ENCODE measurements at places on chromosomes 2 and 18.
A peak's percentile ranks its signal among the peaks of the same experiment; 100 is the strongest.

GRCh38 chr2:72887032-72887739 is at the start of gene SPR:
TSS of gene SPR (plus strand) at chr2:72887408. CDS start at chr2:72887433, 25 bp downstream.
- DNase-seq, result peak; percentile 59

GRCh38 chr18:72375618-72376017 is 168.5 kb downstream of the CBLN2 start:
- no peak for DNase-seq

DNA sequence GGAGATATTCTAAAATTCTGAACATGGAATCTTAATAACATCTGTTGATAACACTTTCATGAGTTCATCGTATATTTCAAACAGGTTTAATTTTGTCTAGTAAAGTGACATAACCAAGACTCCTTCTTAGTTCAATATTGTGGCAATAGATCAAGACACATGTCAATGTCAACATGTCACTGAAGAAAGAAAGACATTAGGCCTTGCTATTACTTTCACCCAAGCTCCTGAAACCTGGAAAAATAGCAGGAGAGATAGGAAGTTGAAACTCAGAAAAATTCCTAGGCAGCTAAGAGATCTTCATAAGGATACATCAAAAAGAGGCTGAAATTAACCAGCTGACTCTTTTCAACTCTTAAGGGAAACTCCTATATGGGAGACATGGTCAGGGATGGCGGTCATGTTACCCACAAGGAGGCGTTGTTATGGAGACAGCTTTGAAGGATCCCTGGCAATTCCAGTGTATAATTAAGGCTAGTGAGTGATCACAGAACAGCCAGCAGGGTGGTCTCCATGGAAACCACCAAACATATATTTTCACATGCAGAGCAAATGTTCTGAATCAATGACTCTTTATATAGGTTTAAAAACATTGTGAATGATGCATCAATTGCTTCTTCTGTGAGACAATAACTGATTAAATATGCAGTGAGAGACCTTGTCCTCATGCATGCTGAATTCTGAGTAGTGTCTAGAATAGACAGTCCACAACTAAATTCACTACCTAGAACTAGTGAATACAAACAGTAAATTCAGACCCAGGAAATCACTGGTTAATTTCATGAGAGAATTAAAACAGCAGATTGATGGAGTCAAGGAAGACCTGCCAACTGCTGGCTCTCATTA is 115.3 kb upstream of the RIOK3 start:
- DNase-seq, result peak; percentile 12

DNA sequence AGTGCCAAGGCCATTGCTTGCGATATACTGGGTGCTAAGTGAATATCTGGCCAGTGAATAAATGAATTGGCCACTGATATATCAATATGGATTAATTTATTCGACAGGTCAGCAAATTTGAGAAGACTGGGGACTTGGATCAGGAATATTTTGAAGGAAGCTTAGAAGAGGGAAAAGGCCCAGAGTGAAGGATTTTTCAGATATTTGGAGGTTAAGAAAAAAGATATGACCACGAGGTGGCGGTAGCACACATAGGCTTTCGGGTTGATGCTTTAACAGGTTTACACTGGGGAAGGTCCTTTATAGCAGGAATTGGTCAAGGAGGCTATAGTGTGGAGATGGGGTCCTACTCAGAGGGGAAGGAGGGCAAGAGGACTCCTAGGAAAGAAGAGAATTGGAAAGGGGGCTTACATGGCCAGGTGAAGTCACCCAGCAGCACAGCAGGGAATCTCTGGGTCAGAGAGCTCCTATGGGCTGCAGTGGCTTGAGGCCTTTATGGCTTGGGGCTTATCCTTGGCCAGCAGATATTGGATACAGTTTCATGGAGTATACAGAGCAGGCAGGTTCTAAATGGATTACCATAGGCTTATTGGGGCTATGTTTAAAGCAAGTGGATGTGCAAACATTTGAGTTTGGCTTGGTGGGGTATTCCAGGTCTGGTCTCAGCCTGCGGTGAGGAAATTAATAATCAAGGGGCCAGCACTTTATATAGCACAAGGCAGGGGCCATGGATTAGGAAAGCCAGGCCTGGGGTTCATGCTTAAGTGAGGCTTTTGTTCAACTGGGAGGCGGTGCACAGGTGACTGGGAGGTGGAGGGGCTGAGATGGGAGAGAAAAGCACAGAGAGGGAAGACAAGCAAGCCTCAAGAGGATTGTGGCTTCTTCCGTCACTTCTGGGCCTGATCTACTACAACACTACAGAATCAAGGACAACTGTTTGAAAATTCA is 9.7 kb downstream of the IL1RN start:
- peak; percentile 69 for DNase-seq

DNA sequence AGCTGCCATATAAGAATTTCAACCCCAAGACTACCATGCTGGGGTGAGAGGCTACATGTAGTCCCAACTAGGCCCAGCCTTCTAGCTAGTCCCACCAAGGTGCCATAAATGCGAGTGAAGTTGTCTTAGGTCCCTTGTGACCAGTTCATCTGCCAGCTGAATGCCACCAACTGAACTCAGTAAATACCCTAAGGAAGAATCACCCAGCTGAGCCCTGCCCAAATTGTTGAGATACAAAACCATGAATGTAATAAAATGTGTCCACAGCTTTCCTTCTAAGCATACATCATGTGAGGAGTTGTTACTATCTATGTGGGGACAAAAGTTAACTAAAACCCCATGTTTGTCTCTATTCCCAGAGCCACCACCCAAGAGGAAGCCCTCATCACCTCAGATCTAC is 70.3 kb downstream of the THADA start:
- no peak for DNase-seq

- DNase-seq, result no peak
Measured at GRCh38 chr2:144331674-144332355, 188.1 kb downstream of the ZEB2 start.

DNA sequence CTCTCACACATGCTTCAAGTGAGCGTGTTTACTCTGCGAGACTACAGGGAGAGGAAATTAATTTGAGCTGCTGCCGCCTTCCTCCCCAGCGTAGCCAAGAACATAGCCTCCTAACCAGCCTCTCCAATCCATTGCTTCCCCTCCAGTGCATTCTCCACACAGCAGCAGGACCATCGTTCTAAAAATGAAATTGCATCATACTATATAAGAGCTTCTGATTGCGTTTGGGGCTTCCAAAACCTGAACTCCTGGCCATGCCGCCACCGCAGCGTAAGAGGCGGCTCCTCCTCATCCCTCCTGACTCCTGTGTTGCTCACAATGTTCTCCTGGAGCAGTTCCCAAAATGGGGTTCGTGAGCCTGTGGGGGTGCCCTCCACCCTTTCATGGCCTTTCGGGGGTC is 142.1 kb downstream of the MYT1L start:
- DNase-seq, result no peak

DNA sequence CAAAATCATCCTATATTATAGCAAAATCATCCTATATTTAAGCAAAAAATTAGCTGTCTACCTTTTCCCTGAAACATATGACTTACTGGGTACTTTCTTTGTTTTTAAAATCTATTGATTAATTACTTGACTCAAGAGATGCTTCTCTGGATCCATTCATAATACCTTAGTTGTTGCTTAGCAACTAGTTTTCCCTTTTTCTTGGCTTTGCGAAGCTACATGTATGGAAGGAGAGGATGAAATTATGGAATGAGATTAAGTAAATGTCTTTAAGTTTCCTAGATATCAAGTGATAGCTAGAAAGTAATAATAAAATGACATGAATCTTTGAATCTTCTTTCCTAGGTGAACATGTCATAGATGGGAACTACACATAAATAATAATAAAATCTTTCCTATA is 1033.2 kb upstream of the FAM98A start:
- no peak for DNase-seq

DNA sequence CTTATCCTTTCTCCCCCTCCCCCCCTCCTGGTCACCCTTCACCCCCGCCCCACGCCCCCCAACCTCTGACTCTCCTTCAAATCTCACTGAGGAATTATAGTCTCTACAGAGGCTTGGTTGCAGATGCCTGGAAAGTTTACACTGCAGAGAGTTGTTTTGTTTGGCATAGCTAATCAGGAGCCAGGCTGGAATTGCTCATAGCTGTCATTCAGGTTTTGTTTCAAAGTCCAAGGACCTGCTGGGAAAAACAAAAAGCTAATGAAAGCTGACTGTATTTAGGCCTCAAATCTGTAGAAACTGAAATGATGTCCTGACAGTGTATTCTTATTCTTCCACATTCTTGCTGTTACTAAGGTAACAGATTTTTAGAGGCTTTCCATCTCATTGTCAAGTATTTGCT is 22.6 kb downstream of the GREB1L start:
- no peak for DNase-seq

DNA sequence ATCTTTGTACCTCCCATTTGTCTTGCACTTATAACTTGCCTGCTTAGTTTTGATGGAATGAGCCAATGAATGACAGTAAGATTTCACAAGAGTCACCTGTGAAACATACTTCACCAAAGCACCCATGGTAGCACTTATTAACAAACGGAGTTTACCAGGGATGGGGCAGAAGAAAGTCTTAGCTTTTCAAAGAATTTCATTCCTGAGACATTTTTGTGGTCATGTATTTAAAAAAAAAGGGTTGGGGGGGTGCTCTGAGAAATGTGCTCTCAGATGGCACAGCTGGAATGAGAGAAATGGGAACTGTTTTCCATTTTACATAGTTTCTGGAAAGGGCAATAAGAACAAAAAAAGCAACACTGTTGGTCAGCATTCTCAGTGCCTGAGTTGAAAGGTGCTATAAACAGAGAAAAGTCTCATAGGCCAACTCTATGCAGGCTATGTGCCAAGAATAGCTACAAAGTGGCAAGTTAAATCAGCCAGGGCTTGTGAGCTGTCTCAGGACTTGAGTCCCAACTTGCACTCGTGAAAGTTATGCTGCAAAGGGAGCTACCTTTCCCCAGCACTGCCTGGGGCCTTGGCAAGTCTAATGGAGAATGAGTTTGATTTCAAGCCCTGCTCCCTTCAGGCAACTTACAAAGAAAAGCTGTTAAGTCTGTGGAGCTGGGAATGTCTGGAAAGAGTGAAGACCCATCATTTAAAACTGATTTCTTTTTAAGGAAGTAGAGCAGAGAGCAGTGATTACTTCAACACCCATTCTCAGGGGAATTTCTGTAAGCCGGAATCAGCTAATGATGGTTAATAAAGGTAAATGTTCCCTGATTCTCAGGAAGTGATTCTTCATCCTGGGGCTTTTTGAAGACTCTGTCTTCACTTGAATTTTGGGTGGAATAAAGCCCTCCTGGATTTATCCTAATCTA is 170.6 kb downstream of the SLC8A1 start:
- no peak for DNase-seq

GRCh38 chr2:79041032-79041448 is 15.5 kb downstream of the REG3G start:
- DNase-seq, result no peak

DNA sequence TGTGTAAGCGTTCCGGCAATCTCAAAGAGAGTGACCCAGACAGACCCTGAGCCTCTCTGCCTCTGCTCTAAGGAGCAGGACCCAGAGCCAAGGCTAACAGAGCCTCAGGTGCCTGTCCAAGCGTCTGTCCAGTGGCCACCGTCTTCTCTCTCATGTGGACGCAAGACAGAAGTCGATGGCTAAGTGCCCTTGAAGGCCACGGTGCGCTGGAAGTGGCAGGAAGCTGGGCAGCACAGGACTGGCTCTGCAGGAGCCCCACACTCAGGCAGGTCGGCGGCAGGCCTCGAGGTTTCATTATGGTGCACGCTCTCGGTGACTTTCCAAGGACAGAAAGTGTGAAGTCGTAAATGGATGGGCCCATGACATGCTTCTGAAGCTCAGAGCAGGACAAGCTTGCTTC is 49.1 kb downstream of the HDAC4 start:
- no peak for DNase-seq

GRCh38 chr2:147759536-147759935 is 85.3 kb upstream of the ACVR2A start:
- no peak for DNase-seq

DNA sequence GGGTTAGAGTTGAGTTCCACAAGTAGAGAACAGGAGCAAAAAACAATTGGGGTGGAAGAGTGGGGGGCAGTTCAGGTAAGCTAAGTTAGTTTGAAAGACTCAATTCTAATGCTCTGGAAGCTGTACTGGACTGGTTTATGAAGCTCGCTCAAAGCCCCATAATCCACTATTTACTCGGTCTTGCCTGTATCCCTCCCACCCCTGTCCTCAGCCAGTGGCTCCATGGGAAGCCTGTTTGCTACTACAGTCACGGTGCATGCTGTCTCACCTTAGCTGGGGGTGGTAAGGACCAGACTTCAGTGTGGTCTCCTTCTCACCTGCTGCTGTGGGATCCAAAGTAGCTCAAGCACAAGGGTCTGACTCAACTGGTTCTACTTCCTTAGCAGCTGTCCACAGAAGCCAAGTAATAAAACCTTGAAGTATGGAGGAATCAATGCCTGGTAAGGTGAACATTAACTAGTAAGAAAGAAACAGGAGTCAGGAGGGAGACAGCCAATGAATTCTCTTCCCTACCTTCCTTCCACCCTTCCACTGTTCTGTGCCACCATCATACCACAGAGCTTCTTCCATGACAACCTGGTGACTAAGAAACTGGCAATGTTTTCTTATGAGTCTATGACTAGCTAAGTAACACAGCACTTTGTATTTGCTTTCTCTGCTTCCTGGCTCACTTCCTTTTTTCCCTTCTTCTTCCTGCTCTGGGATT is 230.8 kb downstream of the SRBD1 start:
- DNase-seq, result no peak

GRCh38 chr2:1731963-1732768 is 12.1 kb downstream of the PXDN start:
- DNase-seq, result no peak

- DNase-seq, result no peak
Measured at GRCh38 chr2:36146765-36147164, 208.8 kb upstream of the CRIM1 start.

DNA sequence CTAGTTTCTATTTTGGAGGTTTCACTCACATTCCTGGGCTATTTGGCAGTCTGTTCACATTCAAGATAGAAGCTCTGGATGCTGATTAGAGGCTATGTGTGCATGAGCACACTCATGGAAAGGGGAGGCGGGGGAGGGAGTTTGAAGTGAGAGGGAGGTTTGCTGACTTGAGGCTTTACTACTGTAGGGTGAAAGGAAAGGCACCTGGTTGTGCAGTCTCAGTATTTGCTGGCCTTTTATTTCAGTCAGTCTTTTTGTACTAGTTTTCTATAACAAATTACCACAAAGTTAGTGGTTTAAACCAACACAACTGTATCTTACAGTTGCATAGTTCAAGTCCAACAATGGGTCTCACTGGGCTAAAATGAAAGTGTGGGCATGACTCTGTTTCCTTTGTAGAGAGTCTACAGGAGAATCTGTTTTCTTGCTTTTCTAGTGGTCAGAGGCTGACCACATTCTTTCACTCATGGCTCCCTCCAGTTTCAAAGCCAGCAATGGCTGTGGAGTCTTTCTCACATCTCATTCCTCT is 47.7 kb upstream of the NR4A2 start:
- no peak for DNase-seq

DNA sequence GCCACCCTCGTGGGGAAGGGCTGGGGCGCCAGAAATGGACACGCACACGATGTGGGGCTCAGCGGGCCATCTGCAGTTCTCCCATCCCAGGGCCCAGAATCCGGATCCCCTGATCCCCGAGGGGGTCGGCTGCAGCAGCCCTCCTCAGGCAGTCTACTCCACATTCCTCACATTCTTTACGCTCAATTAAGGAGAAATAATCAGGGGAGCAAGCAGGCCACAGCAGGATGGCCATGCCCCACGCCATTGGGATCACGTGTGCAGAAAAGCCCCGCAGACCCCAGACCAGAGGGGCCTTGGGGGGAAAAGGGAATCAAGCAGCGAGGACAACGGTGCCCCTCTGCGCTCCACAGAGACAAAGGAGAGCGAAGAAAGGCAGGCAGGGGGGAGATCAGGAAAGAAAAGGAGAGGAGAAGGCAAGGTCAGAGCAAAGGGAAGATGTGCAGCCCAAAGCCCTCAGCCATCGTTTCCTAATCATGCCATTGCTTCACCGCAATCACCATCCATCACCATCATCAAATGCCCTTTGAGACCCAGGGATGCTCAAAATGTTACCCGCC is 17.5 kb upstream of the PKDCC start:
- DNase-seq, result no peak
